T-cell (primary cell): ENCODE measurements at places on chromosomes 6 and 20. TPM values are rescaled to one million over a fixed set of nuclear protein-coding genes. Genes with fewer than 3 reads are reported as not detected.

DNA sequence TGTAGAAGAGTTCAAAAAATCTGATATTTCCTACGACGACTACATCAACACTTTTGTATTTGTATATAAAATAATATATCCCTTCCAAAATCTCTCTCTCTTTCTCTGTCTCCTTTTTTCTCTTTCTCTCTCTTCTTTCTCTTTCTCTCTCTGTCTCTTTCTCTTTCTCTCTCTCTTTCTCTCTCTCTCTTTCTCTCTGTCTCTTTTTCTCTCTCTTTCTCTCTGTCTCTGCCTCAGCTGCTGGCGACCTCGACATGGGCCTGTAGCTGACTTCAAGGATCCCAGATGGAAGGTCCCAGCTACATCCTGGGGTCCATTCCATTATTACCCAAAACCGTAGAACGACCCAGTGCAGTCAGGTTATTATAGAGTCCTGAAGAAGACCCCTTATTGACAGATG, 90.0 kb downstream of the CD24 start:
- no peak for DNase-seq
- H3K4me3 ChIP-seq = no peak overlapping the region
- H3K36me3 ChIP-seq = no peaks in the 10 kb centered on the region
- H3K27me3 ChIP-seq = no peaks in the 10 kb centered on the region
- H3K27ac ChIP-seq = no peak overlapping the region
- no peaks in the 10 kb centered on the region for H3K4me1 ChIP-seq

- no peak overlapping the region for H3K27ac ChIP-seq
- H3K36me3 ChIP-seq = no peaks in the 10 kb centered on the region
- no peak overlapping the region for H3K4me3 ChIP-seq
Observed at GRCh38 chr6:123091091-123091895, 95.3 kb downstream of the CLVS2 start.

DNA sequence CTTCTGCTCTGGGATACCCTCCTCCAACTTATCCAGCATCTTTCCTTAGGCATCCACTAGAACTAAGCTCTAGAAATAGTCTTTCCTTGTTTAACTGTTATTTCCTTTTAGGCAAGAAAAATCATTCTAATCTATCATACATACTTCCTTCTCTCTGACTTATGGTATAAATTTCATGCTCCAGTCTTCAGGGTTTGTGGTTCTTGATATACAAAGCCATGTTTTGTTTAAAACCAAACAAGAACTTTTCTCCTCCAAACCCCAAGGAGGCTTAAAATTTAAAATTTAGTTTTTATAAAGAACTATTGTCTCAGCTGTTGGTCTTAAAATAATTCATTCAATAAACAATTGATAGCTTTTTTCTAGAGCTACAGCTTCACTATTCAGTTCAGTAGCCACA, 77.2 kb downstream of the CD164 start:
- DNase-seq = no peak
- H3K27ac ChIP-seq = no peak overlapping the region
- H3K27me3 ChIP-seq = no peaks in the 10 kb centered on the region
- no peak overlapping the region for H3K4me3 ChIP-seq
- H3K36me3 ChIP-seq = no peaks in the 10 kb centered on the region
- no peaks in the 10 kb centered on the region for H3K4me1 ChIP-seq

DNA sequence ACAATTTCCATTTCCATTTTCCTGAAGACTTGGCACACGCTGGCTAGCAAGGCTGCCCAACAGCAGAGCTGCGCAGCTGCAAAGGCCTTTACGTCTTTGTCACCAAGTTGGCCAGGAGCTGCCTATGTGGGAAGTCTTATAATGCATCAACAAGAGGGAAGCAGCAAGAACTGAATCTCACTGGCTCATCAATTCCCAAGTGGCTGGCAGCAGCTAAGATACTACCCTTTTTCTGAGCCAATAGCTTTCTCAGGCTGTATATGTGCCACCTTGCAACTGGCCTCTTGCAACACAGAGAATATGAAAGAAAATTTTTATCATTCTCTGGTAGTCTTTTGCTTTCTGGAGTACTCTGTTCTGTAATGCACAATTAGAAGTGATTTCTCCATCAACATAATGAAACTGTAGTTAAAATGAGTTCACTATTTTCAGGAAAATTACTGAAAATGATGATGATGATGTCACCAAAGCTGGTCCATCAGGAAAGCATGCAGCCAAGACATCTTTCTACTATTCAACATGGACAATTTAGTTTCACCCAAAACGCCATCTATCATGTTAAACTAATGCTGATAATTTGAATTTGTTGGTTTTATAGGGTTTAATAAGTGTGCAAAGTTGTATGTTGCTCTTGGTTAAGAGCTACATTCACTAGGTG, 97.3 kb upstream of the FOXA2 start:
- H3K27me3 ChIP-seq = no peaks in the 10 kb centered on the region
- H3K27ac ChIP-seq = no peak overlapping the region
- H3K36me3 ChIP-seq = no peaks in the 10 kb centered on the region
- no peak overlapping the region for H3K4me3 ChIP-seq
- no peak for DNase-seq

DNA sequence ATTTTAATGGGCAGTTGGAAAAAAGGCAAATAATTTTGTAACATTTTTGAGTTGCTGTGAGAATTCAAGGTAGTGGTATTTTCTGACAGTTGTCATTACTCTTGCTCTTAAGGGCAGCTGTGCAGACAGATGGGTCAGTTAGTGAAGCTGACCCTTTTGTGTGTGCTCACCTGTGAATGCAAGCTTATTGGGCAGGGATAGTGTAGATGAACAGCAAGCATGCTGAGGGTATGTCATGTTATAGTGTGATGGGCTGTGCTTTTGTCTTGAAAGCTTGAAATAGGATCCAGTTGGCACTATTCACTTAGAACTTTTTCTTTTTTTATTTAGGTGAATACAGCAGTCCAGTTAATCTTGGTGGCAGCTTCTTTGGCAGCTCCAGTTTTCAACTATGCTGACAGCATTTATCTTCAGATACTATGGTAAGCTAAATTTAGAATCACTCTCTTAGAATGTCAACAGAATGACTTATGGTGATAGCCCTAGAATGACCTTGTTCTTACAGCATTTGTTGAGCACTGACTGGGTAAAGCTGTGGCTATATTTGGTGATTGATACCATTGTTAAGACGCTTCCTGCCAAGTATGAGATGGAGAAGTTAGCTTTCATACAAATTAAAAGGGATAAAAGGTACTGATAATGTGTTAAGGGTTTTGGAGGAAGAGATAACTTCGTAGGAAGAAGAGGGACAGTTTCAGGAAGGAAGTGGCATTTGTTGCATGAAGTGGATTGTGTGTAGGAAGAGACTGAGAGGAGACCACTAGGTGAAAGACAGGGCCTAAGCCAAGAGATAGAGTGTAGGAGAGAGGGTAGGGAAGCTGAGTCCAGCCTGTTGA, 19.5 kb downstream of the LRRN4 start:
- no peak overlapping the region for H3K4me3 ChIP-seq
- no peak overlapping the region for H3K27ac ChIP-seq
- peaks cover 10% of the 10 kb centered on the region for H3K4me1 ChIP-seq

SIM1 gene
- not detected for total RNA-seq

THEMIS gene
- 69.4 TPM for total RNA-seq

SLC26A8 gene
- not detected for total RNA-seq

PDYN gene
- not detected for total RNA-seq

LPA gene
- not detected for total RNA-seq
